Activated naive CD4-positive, alpha-beta T cell treated with anti-CD3 and anti-CD28 coated beads for 36 hours (primary cell): ENCODE measurements at places on chromosomes 12 and 14.

GRCh38 chr12:24979976-24980730 lies 31.3 kb upstream of the BCAT1 start:
- H3K4me3 ChIP-seq: no peak overlapping the region
- peaks cover 2% of the 10 kb centered on the region for H3K4me1 ChIP-seq
- DNase-seq: no peak
- H3K36me3 ChIP-seq: peaks cover 4% of the 10 kb centered on the region
- H3K27ac ChIP-seq: no peak overlapping the region

DNA sequence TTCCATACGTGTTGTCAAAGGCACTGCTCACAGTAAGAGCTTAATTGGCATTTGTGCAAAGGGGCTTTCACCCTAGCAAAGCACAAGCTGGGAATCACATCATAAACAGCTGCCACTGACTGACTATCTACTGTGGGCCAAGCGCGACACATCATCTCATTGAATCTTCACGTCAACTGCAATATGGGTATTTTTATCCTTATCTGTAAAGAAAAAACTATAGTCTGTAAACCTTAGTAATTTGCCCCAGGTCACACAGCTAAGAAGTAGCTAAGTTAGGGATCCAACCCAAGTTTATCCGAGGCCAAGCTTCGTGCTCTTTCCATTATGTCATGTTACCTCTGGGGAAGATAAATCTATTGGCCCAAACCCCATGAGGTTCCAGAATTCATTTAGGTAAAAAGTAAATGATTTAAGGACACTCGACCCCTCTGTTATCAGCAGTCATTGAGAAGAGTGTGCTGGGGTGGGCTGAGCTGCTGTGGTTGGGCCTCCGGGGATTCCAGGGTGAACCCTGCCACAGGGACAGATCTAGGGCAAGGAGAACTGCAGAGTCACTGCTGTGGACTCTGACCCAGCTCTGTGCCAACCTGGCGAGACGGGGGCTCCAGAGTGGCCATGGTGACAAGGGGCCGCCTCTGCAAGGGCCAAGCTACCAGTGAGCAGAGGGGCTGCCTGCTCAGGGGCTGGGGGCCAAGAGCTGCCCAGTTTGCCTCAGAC lies 27.6 kb downstream of the NCKAP5L start:
- H3K27ac ChIP-seq: no peak overlapping the region
- no peaks in the 10 kb centered on the region for H3K36me3 ChIP-seq
- no peak for DNase-seq
- H3K27me3 ChIP-seq: no peaks in the 10 kb centered on the region

DNA sequence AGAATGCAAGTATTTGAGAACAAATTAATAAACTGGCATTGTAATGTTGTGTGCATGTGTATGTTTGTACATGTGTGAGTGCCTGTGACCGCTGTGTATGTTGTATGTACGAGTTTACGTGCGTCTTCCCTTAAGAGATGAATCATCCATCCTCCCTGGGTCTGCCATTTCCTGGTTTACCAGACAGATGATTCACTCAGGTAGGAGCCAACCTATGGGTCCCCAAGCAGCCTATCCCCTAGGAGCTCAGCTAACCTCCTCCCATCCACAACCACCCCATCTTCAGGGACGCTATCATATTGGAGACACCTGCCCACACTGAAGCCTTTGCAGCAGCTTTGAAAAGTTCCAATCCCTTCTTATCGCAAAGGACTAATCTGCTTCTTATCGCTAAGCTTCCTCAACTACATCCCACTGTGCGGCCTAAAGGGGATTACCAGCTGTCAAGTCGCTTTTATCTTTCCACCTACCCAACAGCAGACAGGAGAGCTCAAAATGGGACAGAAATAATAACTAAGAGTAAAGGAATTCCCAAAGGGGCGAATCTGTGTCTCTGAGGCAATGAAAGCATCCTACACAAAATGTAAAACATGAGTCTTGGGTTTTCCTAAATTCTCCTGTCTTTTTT lies 81.5 kb upstream of the TMCC3 start:
- H3K27me3 ChIP-seq: peaks cover 3% of the 10 kb centered on the region
- no peak overlapping the region for H3K27ac ChIP-seq
- no peak for DNase-seq
- H3K4me3 ChIP-seq: no peak overlapping the region

- peaks cover 2% of the 10 kb centered on the region for H3K36me3 ChIP-seq
- H3K4me1 ChIP-seq: peaks cover 24% of the 10 kb centered on the region
- H3K4me3 ChIP-seq: peak overlapping the region; percentile 3
- no peaks in the 10 kb centered on the region for H3K27me3 ChIP-seq
- H3K27ac ChIP-seq: no peak overlapping the region
These were observed 708 bp upstream of the ZBTB42 start for GRCh38 chr14:104800015-104800770.

- H3K36me3 ChIP-seq: no peaks in the 10 kb centered on the region
- H3K27ac ChIP-seq: no peak within 1 kb of the TSS
- no peak for DNase-seq
- H3K4me3 ChIP-seq: no peak within 1 kb of the TSS
- peaks cover 7% of the 10 kb centered on the region for H3K27me3 ChIP-seq
These were observed at the start of gene CFAP73 for GRCh38 chr12:113149361-113150150. CFAP73 (plus strand) TSS chr12:113149724; CDS start chr12:113149858, 134 bp downstream.

DNA sequence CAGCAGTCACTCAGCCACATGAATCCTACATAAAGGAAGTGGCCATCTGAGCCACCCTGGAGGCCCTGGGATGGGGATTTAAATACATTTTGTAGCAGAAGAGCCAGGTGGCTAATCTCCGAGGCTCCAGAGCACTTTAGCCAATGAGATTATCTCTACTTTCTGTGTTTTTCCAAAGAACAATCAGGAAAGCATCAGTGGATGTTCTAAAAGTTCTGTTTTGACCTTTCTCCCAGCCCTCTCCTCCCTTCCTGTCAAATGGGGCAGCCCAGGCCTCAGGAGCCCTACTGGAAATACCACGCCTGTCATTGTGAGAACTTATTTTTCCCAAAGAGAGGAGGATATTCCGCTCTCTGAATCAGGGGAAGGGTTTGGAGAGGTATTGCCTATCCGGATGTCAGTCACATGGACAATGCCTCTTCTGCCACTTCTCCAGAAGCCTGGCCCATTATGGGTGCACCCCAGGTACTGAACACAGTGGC lies 336.8 kb upstream of the FKBP4 start:
- no peaks in the 10 kb centered on the region for H3K4me1 ChIP-seq
- no peak for DNase-seq
- H3K27ac ChIP-seq: no peak overlapping the region
- H3K36me3 ChIP-seq: no peaks in the 10 kb centered on the region

GRCh38 chr14:38175658-38176057 lies 32.0 kb upstream of the SSTR1 start:
- H3K27ac ChIP-seq: no peak overlapping the region
- H3K4me3 ChIP-seq: no peak overlapping the region

- DNase-seq: no peak
- peaks cover 11% of the 10 kb centered on the region for H3K4me1 ChIP-seq
- no peaks in the 10 kb centered on the region for H3K36me3 ChIP-seq
- H3K27me3 ChIP-seq: no peaks in the 10 kb centered on the region
- H3K27ac ChIP-seq: no peak overlapping the region
These were observed 5.6 kb downstream of the LRP1 start for GRCh38 chr12:57133916-57134315.

DNA sequence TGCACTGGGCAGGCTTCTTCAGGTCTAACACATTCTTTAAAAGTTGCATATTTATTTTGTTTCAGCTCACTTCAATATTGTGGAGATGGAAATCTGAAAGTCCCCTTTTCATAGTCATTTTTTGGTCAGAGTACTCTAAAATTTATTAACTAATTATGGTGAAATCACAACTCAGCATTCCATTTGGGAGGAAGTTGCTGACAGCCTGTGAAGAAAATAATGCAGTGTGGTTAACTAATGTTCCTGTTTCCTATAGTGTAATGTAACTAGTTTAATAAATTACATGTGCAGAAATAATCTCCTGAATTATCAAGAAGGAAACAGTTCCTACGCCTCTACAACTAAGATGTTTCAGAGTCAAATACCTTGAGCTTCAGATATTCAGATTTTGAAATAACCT lies 17.1 kb downstream of the LRFN5 start:
- H3K4me3 ChIP-seq: no peak overlapping the region
- DNase-seq: no peak
- no peaks in the 10 kb centered on the region for H3K4me1 ChIP-seq
- no peaks in the 10 kb centered on the region for H3K27me3 ChIP-seq
- H3K36me3 ChIP-seq: no peaks in the 10 kb centered on the region

DNA sequence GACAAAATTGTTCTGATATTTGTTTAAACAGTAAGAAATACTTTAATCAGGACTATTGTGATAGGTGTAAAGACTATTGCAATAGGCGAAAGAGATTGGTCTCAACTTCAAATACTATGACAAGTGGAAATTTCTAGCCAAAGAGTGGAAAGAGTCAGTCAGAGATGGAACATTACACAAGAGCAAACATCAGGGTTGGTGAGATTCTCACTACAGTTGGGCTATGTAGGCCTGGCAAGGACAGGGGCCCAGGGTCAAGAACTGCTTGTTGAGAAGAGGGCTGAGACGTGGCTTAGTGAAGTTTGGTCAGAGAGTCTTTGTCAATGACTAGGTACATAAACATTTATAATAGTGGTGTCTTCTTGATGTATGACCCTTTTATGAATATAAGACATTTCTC lies 19.4 kb downstream of the CAND1 start:
- peak overlapping the region; percentile 75 for H3K27ac ChIP-seq
- DNase-seq: no peak
- no peaks in the 10 kb centered on the region for H3K27me3 ChIP-seq
